A549 treated with CORT108297 at 1 μM for 4 hours (cell line): ENCODE measurements at places on chromosomes 4 and X. TPM values are rescaled to one million over a fixed set of nuclear protein-coding genes. Genes with fewer than 3 reads are reported as not detected.

Gene YY2
- total RNA-seq, result 2.3 to 2.8 TPM (median 2.4 TPM) in 5 replicates

Gene UGT2B11
- 0.05 to 0.16 TPM (median 0.07 TPM) in 5 replicates for total RNA-seq

Gene UGT8
- 0.16 to 0.22 TPM (median 0.18 TPM) in 5 replicates for total RNA-seq

Gene HTN3
- not detected in 5 replicates for total RNA-seq

Gene UGT2B15
- 0.05 to 0.07 TPM (median 0.05 TPM) in 4 of 5 replicates, not detected in the other for total RNA-seq

Gene RBM47
- total RNA-seq, result 17.6 to 23.2 TPM (median 21.5 TPM) in 5 replicates

Gene GAGE2A
- not detected in 5 replicates for total RNA-seq

Gene HS6ST2
- 0.02 to 0.06 TPM (median 0.03 TPM) in 5 replicates for total RNA-seq

Gene KIAA1210
- total RNA-seq, result not detected in 5 replicates

Gene CFP
- total RNA-seq, result 0.37 to 0.84 TPM (median 0.42 TPM) in 5 replicates

Gene KIT
- not detected in 5 replicates for total RNA-seq

Gene FAM47E
- 0.12 to 0.22 TPM (median 0.18 TPM) in 5 replicates for total RNA-seq

Gene LRPAP1
- 111 to 139 TPM (median 133 TPM) in 5 replicates for total RNA-seq
